Hair follicle dermal papilla cell (primary cell): ENCODE measurements at places on chromosomes 3 and 15. TPM values are rescaled to one million over a fixed set of nuclear protein-coding genes. Genes with fewer than 3 reads are reported as not detected.

CPNE9 gene
- not detected in 2 replicates for total RNA-seq

PIGZ gene
- total RNA-seq, result 1.5 and 1.6 TPM in 2 replicates

FMN1 gene
- 5.0 and 6.8 TPM in 2 replicates for total RNA-seq

DNASE1L3 gene
- total RNA-seq, result not detected in 2 replicates

PRKCD gene
- 3.7 and 4.5 TPM in 2 replicates for total RNA-seq

CCRL2 gene
- total RNA-seq, result 0.12 and 0.32 TPM in 2 replicates

MCTP2 gene
- 27.2 and 29.9 TPM in 2 replicates for total RNA-seq

PSTPIP1 gene
- total RNA-seq, result not detected in 2 replicates

KBTBD13 gene
- not detected in 2 replicates for total RNA-seq

HYKK gene
- total RNA-seq, result 1.9 and 3.1 TPM in 2 replicates

GXYLT2 gene
- total RNA-seq, result 37.8 and 48.0 TPM in 2 replicates

NEK4 gene
- 20.9 and 28.4 TPM in 2 replicates for total RNA-seq

LTF gene
- total RNA-seq, result under 0.01 TPM in 1 of 2 replicates, not detected in the other

HES1 gene
- total RNA-seq, result 5.0 and 6.3 TPM in 2 replicates

MYLK gene
- 211 and 318 TPM in 2 replicates for total RNA-seq

ZKSCAN7 gene
- total RNA-seq, result 7.2 and 10.5 TPM in 2 replicates

ACOX2 gene
- total RNA-seq, result 24.7 and 28.1 TPM in 2 replicates

FHIT gene
- total RNA-seq, result 1.3 and 3.2 TPM in 2 replicates

GORASP1 gene
- total RNA-seq, result 86.0 and 90.1 TPM in 2 replicates

ALG3 gene
- 25.5 and 28.2 TPM in 2 replicates for total RNA-seq

CADM2 gene
- total RNA-seq, result under 0.01 and 0.12 TPM in 2 replicates
